Spinal cord (tissue), 10 donors: ENCODE measurements at places on chromosomes 4 and X.

GRCh38 chr4:146134761-146135445 is 40.6 kb upstream of the LSM6 start:
- no peak overlapping the region for H3K4me3 ChIP-seq
- no peaks in the 10 kb centered on the region for H3K36me3 ChIP-seq
- no peak overlapping the region for H3K27ac ChIP-seq
- no peaks in the 10 kb centered on the region for H3K4me1 ChIP-seq
- H3K27me3 ChIP-seq, result no peaks in the 10 kb centered on the region
- DNase-seq, result peak; percentile 47

GRCh38 chrX:4656419-4656818 is 943.0 kb upstream of the PRKX start:
- H3K27ac ChIP-seq, result no peak overlapping the region
- no peaks in the 10 kb centered on the region for H3K27me3 ChIP-seq
- H3K4me3 ChIP-seq, result no peak overlapping the region
- no peaks in the 10 kb centered on the region for H3K36me3 ChIP-seq

DNA sequence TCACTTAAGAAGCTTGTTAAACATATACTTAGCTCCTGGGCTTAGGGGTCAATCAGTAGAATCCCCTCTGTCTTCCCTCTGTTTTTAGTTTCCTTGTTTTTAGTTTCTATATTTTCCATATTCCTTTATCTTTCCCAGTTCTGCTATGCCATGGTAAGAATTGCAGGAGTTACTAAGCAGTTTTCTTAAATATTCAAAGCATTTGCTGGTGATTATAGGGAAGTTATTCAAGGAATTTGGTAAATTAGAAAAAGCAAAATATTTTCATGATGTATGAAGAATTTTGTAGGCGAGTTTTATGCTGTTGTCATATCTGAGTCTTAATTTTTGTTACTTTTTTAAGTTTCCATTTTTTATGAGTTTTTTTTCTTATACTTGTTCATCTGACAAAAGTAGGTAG is 91.6 kb upstream of the NUDT6 start:
- no peaks in the 10 kb centered on the region for H3K36me3 ChIP-seq
- H3K27ac ChIP-seq, result no peak overlapping the region
- H3K4me3 ChIP-seq, result no peak overlapping the region
- no peaks in the 10 kb centered on the region for H3K4me1 ChIP-seq

DNA sequence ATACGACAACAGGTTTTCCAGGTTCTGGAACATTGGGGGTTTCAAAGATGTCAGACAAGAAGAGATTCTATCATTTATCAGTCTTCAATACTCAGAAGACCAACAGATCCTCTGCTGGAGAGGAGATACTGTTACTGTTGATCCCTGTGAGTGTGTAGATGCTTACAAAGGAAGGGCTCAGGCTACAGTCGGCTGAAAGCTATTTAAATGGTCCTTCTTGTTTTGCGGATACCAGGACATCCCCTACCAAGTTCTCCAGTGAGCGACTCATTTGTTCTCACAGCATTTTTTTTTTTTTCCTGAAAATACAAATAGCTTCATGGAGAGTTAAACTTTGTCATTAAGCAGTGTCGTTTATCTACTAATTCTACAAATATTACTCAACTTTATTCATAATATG is 201.6 kb downstream of the CAMK2D start:
- DNase-seq, result no peak
- H3K4me1 ChIP-seq, result no peaks in the 10 kb centered on the region

- peaks cover 4% of the 10 kb centered on the region for H3K4me1 ChIP-seq
- no peaks in the 10 kb centered on the region for H3K36me3 ChIP-seq
- no peak for DNase-seq
- H3K27me3 ChIP-seq, result no peaks in the 10 kb centered on the region
- no peak overlapping the region for H3K27ac ChIP-seq
- H3K4me3 ChIP-seq, result no peak overlapping the region
Observed at GRCh38 chr4:138558886-138559285, 316.7 kb upstream of the SLC7A11 start.

DNA sequence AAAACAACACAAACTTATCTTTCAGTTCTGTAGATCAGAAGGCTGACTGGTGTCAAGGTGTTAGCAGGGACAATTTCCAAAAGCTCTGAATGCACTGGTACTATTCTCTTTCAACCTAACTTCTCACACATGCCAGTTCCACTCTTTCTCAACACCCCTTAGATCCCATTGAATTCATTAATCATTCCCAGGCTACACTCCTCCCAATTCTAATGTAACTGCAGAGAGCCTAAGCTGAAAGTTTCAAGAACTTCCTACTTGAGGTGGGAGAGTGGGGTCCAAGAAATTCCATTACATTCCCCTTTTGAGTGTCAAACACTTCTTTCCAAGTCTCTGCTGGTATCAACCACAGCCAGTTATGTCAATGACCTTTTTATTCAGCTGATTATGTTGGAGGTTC is 142.0 kb downstream of the ADAMTS3 start:
- no peak overlapping the region for H3K4me3 ChIP-seq
- no peak overlapping the region for H3K27ac ChIP-seq
- no peak for DNase-seq
- no peaks in the 10 kb centered on the region for H3K4me1 ChIP-seq
- no peaks in the 10 kb centered on the region for H3K36me3 ChIP-seq
- H3K27me3 ChIP-seq, result no peaks in the 10 kb centered on the region

- no peaks in the 10 kb centered on the region for H3K27me3 ChIP-seq
- no peaks in the 10 kb centered on the region for H3K4me1 ChIP-seq
- no peak overlapping the region for H3K4me3 ChIP-seq
- peak; percentile 94 for DNase-seq
- no peak overlapping the region for H3K27ac ChIP-seq
- no peaks in the 10 kb centered on the region for H3K36me3 ChIP-seq
Observed at GRCh38 chr4:45062935-45063545, 336.7 kb upstream of the GNPDA2 start.

- no peak overlapping the region for H3K4me3 ChIP-seq
- H3K4me1 ChIP-seq, result no peaks in the 10 kb centered on the region
- no peaks in the 10 kb centered on the region for H3K36me3 ChIP-seq
- no peak for DNase-seq
- no peaks in the 10 kb centered on the region for H3K27me3 ChIP-seq
- no peak overlapping the region for H3K27ac ChIP-seq
Observed at GRCh38 chr4:108731006-108731405, 31.8 kb downstream of the ETNPPL start.

GRCh38 chrX:40079572-40079971 is 18.2 kb downstream of the BCOR start:
- H3K36me3 ChIP-seq, result peaks cover 7% of the 10 kb centered on the region
- peaks cover 32% of the 10 kb centered on the region for H3K27me3 ChIP-seq
- no peak overlapping the region for H3K27ac ChIP-seq
- DNase-seq, result peak; percentile 16

- H3K4me3 ChIP-seq, result no peak overlapping the region
- H3K4me1 ChIP-seq, result peaks cover 13% of the 10 kb centered on the region
Observed at GRCh38 chr4:6128221-6128850, 72.0 kb downstream of the JAKMIP1 start.

DNA sequence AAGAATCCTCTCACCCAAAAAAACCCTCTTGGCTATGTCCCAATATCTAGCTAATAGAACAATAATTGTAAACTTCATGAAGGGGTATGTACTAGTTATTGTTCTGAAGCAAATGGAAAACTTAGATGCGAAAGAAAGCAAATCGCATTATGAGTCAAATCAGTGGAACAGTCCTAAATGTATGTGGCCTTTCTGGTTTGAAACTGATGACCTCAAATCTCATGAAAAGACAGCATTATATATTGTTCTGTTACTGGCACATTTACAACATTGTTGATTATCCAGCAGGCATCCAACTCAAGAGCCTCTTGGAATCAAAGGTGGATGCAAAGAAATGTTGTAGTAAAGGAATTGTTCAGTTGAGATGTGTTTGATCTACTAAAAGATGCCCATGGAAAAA is 34.7 kb downstream of the CSN3 start:
- no peaks in the 10 kb centered on the region for H3K27me3 ChIP-seq
- H3K4me3 ChIP-seq, result no peak overlapping the region
- no peak overlapping the region for H3K27ac ChIP-seq
- no peaks in the 10 kb centered on the region for H3K4me1 ChIP-seq
- H3K36me3 ChIP-seq, result no peaks in the 10 kb centered on the region

GRCh38 chrX:17741123-17741511 is 3.8 kb downstream of the SCML1 start:
- no peak for DNase-seq
- H3K27ac ChIP-seq, result no peak overlapping the region
- H3K4me3 ChIP-seq, result no peak overlapping the region
- peaks cover 8% of the 10 kb centered on the region for H3K27me3 ChIP-seq
- H3K36me3 ChIP-seq, result no peaks in the 10 kb centered on the region
- no peaks in the 10 kb centered on the region for H3K4me1 ChIP-seq

DNA sequence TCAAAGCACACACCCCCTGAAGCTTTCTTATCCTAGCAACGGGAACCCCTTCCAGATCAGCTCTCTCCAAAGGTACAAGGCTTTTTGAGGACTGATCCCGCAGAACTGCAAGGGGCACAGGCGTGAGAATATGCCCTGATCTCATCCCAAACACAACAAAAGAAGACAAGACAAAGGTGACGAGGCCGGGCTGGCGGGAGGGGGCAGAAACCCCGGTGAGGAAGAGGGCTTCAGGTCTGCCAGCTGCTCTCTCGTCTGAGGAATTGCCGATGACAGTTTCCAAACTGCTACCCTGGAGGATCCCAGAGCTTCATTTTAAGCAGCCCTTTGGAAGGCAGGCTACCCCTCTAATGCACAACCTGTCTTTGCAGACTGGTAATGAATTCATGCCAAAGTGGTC is 3.4 kb downstream of the HCFC1 start:
- peaks cover 66% of the 10 kb centered on the region for H3K4me1 ChIP-seq

- peaks cover 16% of the 10 kb centered on the region for H3K4me1 ChIP-seq
- peak overlapping the region; percentile 1 for H3K27ac ChIP-seq
- DNase-seq, result no peak
- H3K4me3 ChIP-seq, result no peak overlapping the region
- no peaks in the 10 kb centered on the region for H3K27me3 ChIP-seq
Observed at GRCh38 chr4:95180531-95181242, 368.1 kb downstream of the UNC5C start.

DNA sequence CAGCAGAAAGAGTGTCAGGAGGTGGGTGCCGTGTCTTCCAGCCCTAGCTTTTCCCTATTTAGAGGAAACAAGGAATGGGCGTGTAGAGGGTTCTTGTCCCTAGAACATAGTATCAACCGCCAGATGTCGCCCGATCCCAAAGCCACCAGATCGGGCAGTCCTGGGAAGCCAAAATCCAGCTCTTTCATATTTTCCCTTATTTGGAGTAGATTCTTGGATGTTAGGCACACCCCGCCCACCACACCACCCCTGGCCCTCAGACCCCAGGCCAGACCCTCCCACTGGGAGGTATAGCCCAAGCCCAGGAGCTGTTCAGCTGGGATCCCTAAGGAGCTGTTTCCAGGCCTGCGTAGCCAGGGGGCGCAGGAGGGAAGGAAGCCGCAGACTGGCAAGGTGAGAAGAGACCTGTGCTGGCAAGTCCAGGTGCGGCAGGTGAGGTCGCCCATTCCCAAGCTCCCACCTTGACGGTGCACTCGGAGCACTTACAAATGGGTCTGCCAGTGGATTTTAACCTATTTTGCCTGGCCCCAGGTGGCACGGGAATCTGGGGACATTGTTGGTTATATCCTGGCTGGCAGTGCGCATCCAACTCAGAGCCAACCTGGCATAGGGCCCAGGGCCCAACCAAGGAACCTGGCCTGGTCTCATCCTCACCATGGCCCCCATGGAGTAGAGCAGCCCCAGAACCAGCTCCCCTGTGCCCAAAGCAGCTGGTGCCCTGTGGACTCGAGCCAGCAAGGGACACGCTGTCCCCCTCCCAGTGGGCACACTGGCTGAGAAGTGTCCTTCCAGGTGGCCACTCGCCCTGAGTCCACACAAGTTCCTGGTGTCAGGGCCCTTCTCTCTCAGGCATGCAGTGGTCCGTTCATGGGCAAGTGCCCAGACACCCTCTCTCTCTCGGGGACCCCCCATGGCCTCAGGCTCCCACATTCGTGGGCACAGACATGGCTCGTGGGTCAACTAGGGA is 811 bp downstream of the FLNA start:
- peaks cover 58% of the 10 kb centered on the region for H3K4me1 ChIP-seq
- no peaks in the 10 kb centered on the region for H3K27me3 ChIP-seq
- no peak for DNase-seq
- H3K36me3 ChIP-seq, result peaks cover 5% of the 10 kb centered on the region
- peak overlapping the region; percentile 24 for H3K4me3 ChIP-seq

- H3K4me1 ChIP-seq, result no peaks in the 10 kb centered on the region
- H3K27me3 ChIP-seq, result peaks cover 5% of the 10 kb centered on the region
- no peak overlapping the region for H3K4me3 ChIP-seq
Observed at GRCh38 chrX:105758754-105759153, 63.6 kb upstream of the NRK start.

- H3K36me3 ChIP-seq, result no peaks in the 10 kb centered on the region
- H3K4me1 ChIP-seq, result peaks cover 13% of the 10 kb centered on the region
- H3K4me3 ChIP-seq, result no peak overlapping the region
- peak overlapping the region; percentile 55 for H3K27ac ChIP-seq
Observed at GRCh38 chr4:98491899-98492559, 166.4 kb downstream of the TSPAN5 start.

DNA sequence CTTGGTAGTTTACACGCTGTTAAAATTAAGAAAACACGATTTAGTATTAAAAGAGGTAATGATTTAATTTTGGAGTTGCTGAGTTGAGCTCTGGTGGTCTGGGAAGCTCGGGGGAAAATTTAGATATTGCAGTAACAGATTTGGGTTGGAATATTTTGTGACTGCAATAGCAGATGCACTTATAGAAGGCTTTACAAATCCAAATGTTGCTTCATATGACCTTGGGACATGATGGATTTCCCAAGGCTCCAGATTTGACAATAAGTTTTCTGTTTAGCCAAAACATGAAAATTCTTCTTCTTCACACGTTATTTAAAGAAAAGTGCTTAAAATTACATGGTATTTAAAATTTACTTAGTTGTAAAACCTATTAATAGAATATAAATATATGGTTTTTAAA is 302.0 kb downstream of the SPRY1 start:
- H3K4me3 ChIP-seq, result no peak overlapping the region
- no peak for DNase-seq
- H3K4me1 ChIP-seq, result no peaks in the 10 kb centered on the region

DNA sequence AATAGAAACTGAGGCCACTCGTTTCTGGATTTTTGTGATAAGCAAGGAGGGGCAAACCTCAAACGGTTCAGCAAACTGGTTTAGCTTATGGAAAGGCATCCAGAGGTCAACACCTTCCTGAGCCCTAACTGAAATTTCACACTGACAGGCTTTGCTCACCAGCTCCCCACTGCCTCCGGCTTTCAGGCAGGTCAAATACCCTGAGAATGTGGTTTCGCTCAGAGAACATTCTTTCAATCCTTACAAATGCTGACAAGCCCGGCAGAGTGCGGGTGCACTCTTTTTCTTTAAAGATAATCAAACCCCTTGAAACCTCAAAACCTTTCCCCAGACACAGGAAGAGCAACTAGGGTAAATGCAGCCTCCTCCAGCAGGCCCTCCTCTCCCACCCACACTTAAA is 41.5 kb downstream of the CD40LG start:
- no peak for DNase-seq
- H3K4me1 ChIP-seq, result no peaks in the 10 kb centered on the region
- no peak overlapping the region for H3K27ac ChIP-seq
- H3K4me3 ChIP-seq, result no peak overlapping the region
- H3K27me3 ChIP-seq, result peaks cover 9% of the 10 kb centered on the region
